ENCODE measurements at places on chromosomes 4 and X. TPM values are rescaled to one million over a fixed set of nuclear protein-coding genes. Genes with fewer than 3 reads are reported as not detected.

UGT2A3 gene
- total RNA-seq, result not detected

DNA sequence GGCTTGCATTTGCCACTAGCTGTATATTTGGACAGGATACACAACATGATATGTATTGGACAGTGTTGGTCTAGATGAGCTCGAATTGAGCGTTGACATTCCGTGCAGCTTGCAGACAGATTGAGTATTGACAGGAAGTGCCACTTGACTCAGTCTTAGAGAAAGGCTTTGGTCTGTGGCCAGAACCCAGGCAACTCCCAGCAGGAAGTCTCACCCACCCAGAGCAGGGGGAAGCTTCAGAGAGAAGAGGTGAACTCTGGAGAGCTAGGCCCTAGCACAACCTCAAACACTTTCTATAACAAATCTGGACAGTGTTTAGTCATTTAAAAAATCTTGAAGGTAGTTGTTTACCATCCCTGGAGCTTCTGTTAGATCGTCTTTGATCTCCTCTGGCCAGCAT is 280.5 kb downstream of the FBXW7 start:
- H3K4me1 ChIP-seq, result peaks cover 11% of the 10 kb centered on the region
- H3K36me3 ChIP-seq, result peaks cover 2% of the 10 kb centered on the region
- no peak overlapping the region for H3K4me3 ChIP-seq
- H3K27ac ChIP-seq, result no peak overlapping the region
- DNase-seq, result no peak
- no peaks in the 10 kb centered on the region for H3K27me3 ChIP-seq

- peaks cover 13% of the 10 kb centered on the region for H3K4me1 ChIP-seq
- no peak for DNase-seq
- H3K4me3 ChIP-seq, result no peak overlapping the region
- no peak overlapping the region for H3K27ac ChIP-seq
- peaks cover 14% of the 10 kb centered on the region for H3K36me3 ChIP-seq
- peaks cover 76% of the 10 kb centered on the region for H3K27me3 ChIP-seq
Observed at GRCh38 chr4:173505924-173506518, 24.0 kb downstream of the HAND2 start.

DKC1 gene
- total RNA-seq, result 31.1 TPM

RASGEF1B gene
- total RNA-seq, result 2.5 TPM

- no peaks in the 10 kb centered on the region for H3K27me3 ChIP-seq
- no peaks in the 10 kb centered on the region for H3K36me3 ChIP-seq
- DNase-seq, result no peak
- H3K27ac ChIP-seq, result no peak overlapping the region
Observed at GRCh38 chr4:170675568-170676262, 586.0 kb upstream of the AADAT start.

SLC16A2 gene
- 18.3 TPM for total RNA-seq

DNA sequence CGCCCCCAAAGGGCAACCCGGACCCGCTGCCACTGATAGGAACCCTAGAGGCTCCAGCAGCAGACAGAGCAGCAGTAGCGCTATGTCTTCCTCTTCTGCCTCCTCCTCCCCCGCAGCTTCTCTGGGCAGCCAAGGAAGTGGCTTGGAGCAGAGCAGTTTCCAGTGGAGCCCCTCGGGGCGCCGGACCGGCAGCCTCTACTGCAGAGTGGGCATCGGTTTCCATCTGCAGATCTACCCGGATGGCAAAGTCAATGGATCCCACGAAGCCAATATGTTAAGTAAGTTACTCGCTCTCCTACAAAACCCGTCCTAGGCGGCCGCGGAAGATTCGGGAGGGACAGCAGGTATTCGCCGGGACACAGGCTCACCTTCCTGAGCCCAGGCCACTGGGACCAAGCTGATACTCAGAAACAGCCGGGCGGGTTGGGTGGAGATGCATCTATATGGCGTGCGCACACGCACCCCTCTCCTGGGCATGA is 477 bp downstream of the FGF5 start:
- peak overlapping the region; percentile 91 for H3K4me3 ChIP-seq
- H3K27me3 ChIP-seq, result peaks cover 31% of the 10 kb centered on the region
- peak; percentile 84 for DNase-seq
- H3K36me3 ChIP-seq, result peaks cover 1% of the 10 kb centered on the region

DNA sequence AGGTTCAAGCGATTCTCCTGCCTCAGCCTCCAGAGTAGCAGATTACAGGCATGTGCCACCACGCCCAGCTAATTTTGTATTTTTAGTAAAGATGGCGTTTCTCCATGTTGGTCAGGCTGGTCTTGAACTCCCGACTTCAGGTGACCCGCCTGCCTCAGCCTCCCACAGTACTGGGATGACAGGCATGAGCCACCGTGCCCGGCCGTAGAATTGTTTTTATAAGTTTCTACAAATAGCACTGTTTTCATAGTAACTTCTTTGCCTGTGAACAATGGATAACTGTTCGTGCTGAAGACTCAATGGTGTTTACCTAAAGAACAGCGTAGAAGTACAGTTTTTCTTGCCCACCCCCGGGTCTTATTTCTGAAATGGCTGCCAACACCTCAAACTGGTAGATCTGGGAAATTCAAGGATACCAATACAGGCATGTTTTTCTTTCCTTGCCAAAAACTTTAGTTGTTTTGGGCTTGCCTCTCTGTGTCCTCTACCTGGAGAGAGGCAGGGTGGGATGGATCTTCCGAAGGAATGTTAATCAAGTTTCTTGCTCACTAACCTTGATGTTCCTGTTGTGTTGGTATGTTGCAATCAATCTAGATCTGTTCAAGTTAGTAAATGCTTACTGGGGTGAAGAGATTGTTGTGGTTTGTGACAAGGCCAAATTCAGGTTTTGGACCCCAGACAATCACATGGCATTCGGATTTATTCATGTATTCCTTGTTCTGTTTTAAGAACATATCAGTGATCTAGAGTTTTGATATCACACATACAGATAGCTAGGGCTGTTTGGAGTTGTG is 2.8 kb upstream of the RUFY3 start:
- no peak overlapping the region for H3K4me3 ChIP-seq
- H3K27me3 ChIP-seq, result no peaks in the 10 kb centered on the region
- DNase-seq, result no peak
- H3K27ac ChIP-seq, result no peak overlapping the region

GRCh38 chrX:47807548-47807947 is 29.2 kb upstream of the ZNF81 start:
- H3K4me1 ChIP-seq, result no peaks in the 10 kb centered on the region
- H3K4me3 ChIP-seq, result no peak overlapping the region
- peaks cover 2% of the 10 kb centered on the region for H3K27me3 ChIP-seq
- DNase-seq, result no peak
- H3K36me3 ChIP-seq, result no peaks in the 10 kb centered on the region

DNA sequence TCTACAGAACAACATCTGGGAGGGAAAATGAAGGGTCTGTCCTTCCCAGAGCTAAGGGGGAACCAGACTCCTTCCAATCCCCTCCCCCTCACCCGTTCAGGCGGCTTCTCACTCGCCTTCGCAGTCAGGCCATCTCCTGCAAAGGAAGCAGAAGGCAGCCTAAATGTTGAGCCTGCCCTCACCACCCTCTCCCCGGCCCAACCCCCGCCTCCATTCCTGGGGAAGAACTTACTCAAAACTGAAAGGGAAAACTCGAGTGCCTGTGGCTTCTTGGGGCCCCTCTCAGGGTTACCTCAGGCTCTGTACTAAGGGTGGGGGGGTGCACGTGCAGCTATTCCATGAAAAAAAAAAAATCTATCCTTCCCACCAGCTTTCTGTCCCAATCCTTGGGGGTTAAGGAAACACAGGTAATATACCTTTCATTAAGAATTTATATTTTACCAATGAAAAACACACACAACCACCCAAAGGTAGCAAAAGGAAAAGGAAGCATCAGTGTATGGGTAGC is 2.4 kb downstream of the ZMYM3 start:
- no peak overlapping the region for H3K4me3 ChIP-seq
- no peak for DNase-seq
- H3K36me3 ChIP-seq, result peaks cover 14% of the 10 kb centered on the region
- H3K27me3 ChIP-seq, result no peaks in the 10 kb centered on the region
- H3K27ac ChIP-seq, result no peak overlapping the region

BGN gene
- 1,195 TPM for total RNA-seq

DNA sequence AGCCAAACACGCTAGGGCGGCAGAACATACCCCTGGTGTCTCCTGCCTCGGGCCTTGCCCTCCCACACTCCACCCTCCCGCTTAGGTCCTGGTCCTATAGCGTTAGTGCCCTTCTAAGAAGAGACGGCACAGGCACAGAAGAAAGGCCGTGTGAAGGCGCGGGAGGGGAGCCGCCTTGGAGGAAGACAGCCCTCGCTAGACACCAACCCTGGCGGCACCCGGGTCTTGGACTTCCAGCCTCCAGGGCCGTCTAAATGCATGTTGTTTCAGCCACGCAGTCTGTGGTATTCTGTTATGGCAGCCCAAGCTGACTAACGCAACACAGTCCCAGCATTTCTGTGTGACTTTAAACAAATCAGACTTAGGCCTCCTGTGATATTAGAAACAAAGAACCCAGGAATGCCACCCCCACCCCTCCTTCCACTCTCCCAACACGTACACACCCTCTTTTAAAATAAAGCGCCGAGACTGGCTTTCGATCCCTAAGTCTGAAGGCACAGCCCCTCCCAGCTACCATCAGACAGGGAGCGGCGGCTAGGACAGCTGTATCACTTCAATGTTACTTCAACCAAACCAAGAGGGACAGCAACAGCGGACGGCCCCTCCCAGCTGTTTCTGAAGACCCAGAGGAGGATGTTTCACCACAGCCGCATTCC is 128.0 kb downstream of the AFAP1 start:
- no peak overlapping the region for H3K4me3 ChIP-seq
- peaks cover 84% of the 10 kb centered on the region for H3K4me1 ChIP-seq
- H3K36me3 ChIP-seq, result peaks cover 40% of the 10 kb centered on the region
- DNase-seq, result no peak
- no peaks in the 10 kb centered on the region for H3K27me3 ChIP-seq
- H3K27ac ChIP-seq, result peak overlapping the region; percentile 92

NDST4 gene
- not detected for total RNA-seq

GRCh38 chr4:172584816-172585215 is 583.8 kb upstream of the GALNT7 start:
- H3K4me1 ChIP-seq, result no peaks in the 10 kb centered on the region
- peaks cover 4% of the 10 kb centered on the region for H3K27me3 ChIP-seq
- no peak overlapping the region for H3K27ac ChIP-seq
- no peak for DNase-seq
- H3K4me3 ChIP-seq, result no peak overlapping the region
- no peaks in the 10 kb centered on the region for H3K36me3 ChIP-seq

GRCh38 chr4:184752496-184753275 is 18.8 kb upstream of the CENPU start:
- DNase-seq, result no peak
- peaks cover 3% of the 10 kb centered on the region for H3K36me3 ChIP-seq
- H3K4me3 ChIP-seq, result no peak overlapping the region
- H3K4me1 ChIP-seq, result peaks cover 54% of the 10 kb centered on the region
- no peaks in the 10 kb centered on the region for H3K27me3 ChIP-seq

SLAIN2 gene
- 84.2 TPM for total RNA-seq

GRCh38 chrX:2875798-2876399 is 47.2 kb downstream of the GYG2 start:
- H3K27ac ChIP-seq, result no peak overlapping the region
- H3K27me3 ChIP-seq, result no peaks in the 10 kb centered on the region
- H3K36me3 ChIP-seq, result peaks cover 6% of the 10 kb centered on the region
- H3K4me1 ChIP-seq, result no peaks in the 10 kb centered on the region
- H3K4me3 ChIP-seq, result no peak overlapping the region

DNA sequence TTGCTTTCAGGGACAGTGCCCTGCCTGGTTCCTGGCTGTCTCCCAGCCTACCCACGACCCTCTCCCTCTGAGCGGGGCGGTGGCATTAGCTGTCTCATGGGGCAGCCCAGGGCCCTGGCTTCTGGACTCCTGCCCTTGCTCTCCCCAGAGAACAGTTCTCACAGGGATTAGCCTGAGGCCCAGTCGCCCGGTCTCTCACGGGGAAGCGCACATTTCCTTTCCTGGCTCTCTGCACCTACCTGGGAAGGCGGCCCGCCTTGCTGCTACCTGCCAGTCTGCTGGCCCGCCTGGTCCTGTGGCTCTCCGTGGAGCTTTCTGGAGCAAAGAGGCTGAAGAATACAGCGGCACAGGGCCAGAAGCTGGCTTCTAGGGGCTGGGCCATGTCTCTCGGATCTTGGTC is 128.4 kb downstream of the FHDC1 start:
- H3K4me3 ChIP-seq, result no peak overlapping the region
- no peak for DNase-seq
- no peak overlapping the region for H3K27ac ChIP-seq
- H3K27me3 ChIP-seq, result no peaks in the 10 kb centered on the region
- H3K4me1 ChIP-seq, result peaks cover 8% of the 10 kb centered on the region
- H3K36me3 ChIP-seq, result no peaks in the 10 kb centered on the region

DNA sequence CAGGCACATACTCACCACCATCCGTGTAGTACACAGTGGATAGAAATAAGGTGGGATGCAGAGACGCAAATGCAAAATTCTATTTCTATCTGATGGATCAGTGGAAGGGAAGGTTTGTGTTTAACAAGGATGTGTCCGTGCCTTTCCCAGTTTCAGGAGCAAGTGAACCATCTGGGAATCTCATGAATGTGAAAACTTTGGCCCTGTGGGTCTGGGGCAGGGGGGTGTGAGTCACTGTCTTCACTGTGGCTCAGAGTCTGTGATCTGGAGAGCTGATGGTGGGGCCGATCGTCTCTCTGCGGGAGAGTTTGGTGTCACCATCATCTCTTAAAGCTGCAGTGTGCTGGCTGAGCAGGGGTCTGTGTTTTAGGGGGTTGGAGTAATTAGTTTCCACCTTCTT is 179.3 kb upstream of the STS start:
- peaks cover 12% of the 10 kb centered on the region for H3K4me1 ChIP-seq
- DNase-seq, result no peak
- no peaks in the 10 kb centered on the region for H3K36me3 ChIP-seq
- no peak overlapping the region for H3K27ac ChIP-seq
- peak overlapping the region; percentile 7 for H3K4me3 ChIP-seq

DNA sequence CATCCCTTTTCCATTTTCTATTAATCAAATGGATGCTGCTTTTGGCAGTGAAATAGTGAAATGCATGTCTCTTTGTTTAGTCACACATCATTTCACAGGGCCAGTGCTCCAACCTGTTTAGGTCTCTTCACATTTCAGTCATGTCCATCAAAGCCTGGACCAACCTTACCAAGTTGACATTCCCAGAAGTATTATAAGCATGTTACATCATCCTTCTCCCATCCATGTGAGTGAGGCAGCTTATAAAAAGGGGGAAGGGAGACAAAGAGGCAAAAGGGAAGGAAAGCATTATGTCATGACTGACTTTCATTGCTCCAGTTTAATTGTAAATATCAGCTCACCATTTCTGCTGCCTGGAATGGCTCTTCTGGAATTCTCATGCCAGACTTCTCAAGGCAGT is 94.4 kb downstream of the NWD2 start:
- no peak overlapping the region for H3K4me3 ChIP-seq
- H3K27me3 ChIP-seq, result no peaks in the 10 kb centered on the region
- no peaks in the 10 kb centered on the region for H3K4me1 ChIP-seq
- H3K36me3 ChIP-seq, result no peaks in the 10 kb centered on the region

DNA sequence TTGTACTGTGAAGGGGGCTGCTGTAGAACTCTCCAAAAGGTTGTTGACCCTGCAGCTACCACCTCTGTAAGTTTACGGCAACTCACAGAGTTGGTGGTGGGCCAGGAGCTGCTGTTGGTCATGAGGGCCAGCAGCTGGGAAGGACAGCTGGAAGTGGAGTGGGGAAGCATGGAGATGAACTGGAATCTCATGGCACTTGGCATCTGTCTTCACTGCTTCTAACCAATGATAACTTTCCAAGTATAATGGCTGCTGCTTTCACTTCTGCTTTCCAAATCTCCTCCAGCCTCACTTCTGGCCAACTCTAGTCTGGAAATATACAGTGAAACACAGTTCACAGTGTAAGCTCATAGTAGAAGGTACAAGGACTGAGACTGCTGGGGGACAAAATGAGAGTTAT is 126.5 kb upstream of the INTU start:
- H3K27me3 ChIP-seq, result no peaks in the 10 kb centered on the region
- no peak overlapping the region for H3K4me3 ChIP-seq
- no peak overlapping the region for H3K27ac ChIP-seq
- no peaks in the 10 kb centered on the region for H3K36me3 ChIP-seq
- no peak for DNase-seq
- peaks cover 41% of the 10 kb centered on the region for H3K4me1 ChIP-seq
